Activated naive CD4-positive, alpha-beta T cell treated with Interleukin-2 at 50 U/mL for 16 hours (primary cell): ENCODE measurements at places on chromosomes 7 and 10.
A peak's percentile ranks its signal among the peaks of the same experiment; 100 is the strongest.

GRCh38 chr10:124614003-124614659 is 130.0 kb downstream of the FAM53B start:
- DNase-seq: peak; percentile 64

DNA sequence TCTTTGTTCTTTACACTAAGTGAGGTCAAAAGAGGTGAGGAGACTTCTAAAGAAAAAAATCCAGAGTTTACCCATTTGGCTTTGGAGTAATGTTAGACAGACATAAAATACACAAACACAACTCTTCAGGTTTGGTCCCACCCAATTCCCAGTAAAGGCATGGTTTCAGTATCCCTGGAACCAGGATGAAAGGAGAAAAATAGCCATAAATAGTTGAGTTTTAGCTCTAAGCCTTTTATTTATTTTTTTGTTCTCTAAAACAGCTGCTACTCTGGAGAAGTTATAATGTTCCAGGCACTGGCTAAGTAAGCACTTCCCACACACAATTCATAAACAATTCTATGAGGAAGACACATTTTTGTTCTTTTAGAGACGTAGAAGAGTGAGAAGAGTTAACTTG is 4.0 kb downstream of the ABCB1 start:
- DNase-seq: no peak

DNA sequence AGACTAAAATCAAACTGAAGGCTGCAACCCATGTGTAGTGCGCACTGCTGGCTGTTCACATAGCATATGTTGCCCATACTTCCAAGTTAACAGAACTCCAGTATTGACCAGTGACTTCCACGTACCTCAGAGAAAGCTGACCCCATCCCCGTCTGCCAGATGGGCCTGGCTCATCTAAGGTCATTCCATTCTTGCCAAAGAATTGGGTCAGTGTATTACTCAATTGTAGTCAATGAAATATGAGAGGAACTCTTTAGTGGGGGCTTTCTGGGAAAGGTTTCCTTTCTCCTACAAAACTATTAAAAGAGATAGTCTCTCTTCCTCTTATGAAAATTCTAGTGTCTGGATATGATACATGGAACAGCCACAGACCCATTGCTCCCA is 238.6 kb downstream of the COBL start:
- no peak for DNase-seq

GRCh38 chr10:33093362-33093761 is 135.3 kb upstream of the ITGB1 start:
- DNase-seq: no peak

GRCh38 chr7:81416659-81417058 is 353.2 kb downstream of the HGF start:
- DNase-seq: no peak

DNA sequence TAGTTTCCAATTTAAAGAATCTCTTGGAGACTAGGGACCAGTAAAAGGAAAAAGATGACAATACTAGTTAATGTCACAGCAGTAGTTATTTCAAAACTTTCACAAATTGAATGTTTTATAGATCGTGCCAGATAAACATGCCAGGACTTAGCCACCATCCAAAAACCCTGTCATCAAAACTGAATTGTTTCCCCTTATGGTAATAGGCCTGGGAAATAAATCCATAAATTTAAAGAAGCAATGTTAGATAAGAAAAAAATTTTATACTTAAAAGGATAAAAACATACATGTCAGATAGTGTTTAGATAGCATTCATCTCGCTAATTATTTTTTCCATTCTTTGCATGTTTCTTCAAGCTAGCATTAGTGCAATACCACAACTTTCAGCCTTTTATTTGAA is 71.2 kb downstream of the SUGCT start:
- DNase-seq: no peak

DNA sequence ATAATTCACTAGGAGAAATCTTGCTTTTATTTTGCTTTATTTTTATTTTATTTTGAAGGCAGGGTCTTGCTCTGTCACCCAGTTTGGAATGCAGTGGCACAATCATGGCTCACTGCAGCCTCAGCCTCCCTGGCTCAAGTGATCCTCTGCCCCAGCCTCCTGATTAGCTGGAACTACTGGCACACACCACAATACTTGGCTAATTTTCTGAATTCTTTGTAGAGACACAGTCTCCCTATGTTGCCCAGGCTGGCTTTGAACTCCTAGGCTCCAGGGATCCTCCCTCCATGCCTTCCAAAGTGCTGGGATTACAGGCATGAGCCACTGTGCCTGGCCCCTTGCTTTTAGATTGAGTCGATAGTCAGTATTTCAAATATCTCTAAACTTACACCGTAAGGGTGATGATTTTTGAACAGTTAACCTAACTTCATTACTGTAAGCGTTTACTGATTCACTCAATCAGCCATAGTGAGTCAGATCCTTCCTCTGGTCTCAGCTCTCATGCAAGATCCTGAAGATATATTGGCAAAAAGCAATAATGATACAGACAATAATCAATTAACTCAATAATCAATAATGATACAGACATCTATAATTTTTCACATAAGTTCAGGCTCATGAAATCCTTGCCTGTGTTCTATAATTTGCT is 239.5 kb downstream of the KIAA1217 start:
- DNase-seq: no peak

DNA sequence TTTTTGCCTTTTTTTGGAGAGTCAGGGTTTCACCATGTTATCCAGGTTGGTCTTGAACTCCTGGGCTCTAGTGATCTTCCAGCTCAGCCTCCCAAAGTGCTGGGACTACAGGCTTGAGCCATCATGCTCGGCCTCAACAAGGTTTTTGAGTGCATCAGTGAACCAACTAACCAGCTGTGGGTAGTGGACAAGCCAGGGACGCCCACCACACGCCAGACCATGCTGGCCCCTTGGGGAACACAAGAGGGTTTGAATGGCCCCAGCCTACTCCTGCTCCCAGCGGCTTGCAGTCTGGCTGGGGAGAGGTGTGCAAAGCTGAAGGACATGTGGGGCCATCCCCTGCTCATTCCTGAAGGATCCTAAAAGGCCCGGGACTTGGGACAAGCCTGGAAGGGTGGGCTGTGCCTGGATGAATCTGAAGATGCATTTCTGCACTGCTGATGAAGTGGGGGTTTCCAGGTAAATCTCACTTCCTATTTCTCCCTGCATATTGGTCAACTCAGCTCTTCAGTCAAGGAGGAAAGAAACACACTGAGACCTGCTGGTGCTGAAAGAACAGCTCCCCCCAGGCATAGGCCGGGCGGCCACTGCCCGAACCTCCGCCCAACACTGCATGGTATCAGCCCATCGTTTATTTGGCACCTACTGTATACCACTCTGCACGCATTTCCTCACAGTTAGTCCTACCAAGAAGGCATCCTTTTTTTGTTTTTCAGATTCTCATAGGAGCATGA is 6.9 kb downstream of the MMD2 start:
- no peak for DNase-seq

DNA sequence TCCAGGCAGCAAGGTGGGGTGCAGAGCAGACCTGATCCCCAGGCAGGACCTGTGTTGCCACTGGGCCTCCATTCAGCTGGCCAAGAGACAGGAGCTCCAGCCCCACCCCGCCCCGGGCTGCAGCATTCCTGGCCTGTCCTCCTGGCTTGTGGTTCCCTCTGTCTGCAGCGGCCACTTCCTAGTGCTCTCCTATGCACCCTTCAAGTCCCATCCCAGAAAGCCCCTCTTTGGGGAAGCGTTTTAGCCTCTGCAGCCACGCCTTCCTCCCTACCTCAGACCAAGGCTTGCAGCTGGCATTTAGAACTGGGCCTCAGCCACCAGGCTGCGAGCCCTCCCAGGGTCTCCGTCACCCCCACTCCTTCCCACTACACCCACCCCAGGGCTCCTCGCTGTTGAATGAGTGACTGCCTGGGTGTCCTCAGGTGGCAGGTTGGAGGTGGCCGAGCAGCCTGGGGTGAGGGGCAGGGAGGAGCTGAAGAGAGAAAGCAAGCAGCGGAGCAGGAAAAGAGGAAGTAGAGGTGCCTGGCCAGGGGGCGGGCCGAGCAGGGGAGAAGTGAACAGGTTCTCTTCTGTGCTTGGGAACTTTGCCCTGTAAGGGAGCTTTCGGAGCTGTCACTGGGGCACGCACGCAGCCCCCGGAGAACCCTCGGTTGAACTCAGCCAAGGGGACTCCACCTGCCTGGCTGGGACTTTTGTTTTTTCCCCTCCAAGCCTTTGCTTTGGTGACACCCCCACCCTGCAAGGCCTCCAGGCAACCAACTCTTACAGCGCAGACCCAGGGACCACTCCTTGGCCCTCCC is 109.1 kb upstream of the TNRC18 start:
- DNase-seq: peak; percentile 56

DNA sequence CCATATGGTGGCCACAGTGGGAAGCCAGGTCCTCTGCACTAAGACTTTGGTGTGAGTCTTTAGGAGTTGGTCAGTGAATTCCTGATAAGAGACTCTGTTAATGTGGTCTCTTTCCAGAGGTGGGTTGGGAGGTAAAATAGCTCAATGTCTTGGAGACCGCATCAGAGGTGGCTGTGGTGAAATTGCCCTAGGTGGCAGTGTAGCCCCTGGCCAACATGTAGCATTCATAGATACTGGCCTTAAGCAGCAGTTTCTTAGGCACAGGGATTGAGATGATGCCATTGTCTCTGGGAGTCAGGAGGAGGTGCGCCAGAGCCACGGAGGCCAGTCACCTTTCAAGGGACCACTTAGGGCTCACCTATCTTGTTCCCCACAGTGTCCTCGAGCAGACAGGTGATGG is 202.8 kb downstream of the CREB5 start:
- no peak for DNase-seq

GRCh38 chr7:132656846-132657776 is 80.8 kb upstream of the PLXNA4 start:
- DNase-seq: no peak

GRCh38 chr7:132386201-132386681 is 190.0 kb downstream of the PLXNA4 start:
- DNase-seq: no peak

DNA sequence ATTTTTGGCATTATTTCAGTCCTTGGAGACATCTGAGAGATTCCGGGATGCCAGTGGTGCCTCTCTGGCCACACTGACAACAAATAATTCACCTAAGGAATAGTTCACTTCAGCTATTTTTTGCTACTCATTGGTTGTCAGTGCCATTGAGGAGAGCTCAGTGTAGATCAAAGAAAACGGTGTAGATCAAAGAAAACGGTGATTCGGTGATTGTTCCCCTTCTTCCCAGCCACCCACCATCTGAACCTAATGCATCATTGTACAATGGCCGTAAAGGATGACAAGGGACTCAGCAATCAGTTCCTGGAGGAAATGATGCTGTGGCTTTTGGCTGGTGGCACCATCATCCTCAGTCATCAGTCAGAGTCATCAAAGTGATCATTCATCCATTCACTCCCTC is 80.6 kb downstream of the PTPRZ1 start:
- DNase-seq: no peak

- DNase-seq: no peak
These were observed 10.2 kb upstream of the LMOD2 start for GRCh38 chr7:123645516-123645915.

DNA sequence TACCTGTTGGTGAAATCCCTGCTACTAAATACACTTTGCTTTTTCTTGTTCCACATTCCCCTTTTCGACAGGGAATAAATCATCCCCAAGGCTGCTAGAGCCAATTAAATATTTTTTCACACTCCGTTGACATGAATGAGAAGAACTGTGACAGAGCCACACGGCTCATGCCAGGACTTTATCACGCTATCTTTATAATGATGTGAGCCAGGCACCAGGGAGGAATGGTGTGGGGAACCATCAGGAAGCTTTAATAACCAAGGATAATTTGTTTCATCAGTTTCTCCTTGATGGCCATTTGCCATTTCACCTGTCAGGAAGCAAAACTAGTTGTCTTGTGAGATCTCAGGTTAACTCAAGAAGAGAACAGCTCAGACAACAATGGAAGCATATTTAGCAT is 193.0 kb upstream of the C7orf33 start:
- no peak for DNase-seq

DNA sequence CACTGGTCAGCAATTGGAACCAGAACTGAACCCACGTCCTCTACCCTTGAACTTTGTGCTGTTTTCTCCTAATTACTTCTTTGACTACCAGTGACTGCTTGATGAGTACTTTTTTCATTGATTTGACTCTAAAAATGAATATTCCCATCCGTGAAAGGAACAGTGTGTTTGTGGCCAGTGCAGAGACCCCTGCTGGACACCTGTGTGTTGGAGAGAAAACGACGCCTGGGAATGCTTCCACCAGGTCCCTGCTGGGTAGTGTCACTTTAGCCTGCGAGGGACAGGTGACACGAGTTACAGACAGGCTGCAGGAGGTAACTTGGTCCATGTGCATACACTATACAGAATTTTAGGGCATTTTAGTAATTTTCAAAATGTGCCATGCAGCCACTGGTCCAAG is 6.8 kb upstream of the GJD4 start:
- no peak for DNase-seq

- DNase-seq: no peak
These were observed 63.2 kb downstream of the TNRC18 start for GRCh38 chr7:5360451-5360850.

DNA sequence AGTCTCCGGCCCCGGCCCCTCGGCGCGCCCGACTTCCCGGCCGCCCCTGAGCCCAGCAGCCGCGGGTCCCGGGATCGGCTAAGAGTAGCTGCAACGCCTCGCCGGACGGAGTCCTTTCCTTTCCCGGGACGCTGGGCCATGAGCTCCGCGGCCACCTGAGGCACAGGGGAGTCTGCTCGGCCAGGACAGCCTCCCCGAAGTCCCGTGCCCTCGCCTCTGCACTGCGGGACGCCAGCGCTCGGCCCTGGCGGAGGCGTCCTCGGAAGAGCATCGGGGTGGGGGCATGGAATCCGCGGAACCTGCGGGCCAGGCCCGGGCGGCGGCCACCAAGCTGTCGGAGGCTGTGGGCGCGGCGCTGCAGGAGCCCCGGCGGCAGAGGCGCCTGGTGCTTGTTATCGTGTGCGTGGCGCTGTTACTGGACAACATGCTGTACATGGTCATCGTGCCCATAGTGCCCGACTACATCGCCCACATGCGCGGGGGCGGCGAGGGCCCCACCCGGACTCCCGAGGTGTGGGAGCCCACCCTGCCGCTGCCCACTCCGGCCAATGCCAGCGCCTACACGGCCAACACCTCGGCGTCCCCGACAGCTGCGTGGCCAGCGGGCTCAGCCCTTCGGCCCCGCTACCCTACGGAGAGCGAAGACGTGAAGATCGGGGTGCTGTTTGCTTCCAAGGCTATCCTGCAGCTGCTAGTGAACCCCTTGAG is 502 bp downstream of the SLC18A3 start:
- DNase-seq: no peak

DNA sequence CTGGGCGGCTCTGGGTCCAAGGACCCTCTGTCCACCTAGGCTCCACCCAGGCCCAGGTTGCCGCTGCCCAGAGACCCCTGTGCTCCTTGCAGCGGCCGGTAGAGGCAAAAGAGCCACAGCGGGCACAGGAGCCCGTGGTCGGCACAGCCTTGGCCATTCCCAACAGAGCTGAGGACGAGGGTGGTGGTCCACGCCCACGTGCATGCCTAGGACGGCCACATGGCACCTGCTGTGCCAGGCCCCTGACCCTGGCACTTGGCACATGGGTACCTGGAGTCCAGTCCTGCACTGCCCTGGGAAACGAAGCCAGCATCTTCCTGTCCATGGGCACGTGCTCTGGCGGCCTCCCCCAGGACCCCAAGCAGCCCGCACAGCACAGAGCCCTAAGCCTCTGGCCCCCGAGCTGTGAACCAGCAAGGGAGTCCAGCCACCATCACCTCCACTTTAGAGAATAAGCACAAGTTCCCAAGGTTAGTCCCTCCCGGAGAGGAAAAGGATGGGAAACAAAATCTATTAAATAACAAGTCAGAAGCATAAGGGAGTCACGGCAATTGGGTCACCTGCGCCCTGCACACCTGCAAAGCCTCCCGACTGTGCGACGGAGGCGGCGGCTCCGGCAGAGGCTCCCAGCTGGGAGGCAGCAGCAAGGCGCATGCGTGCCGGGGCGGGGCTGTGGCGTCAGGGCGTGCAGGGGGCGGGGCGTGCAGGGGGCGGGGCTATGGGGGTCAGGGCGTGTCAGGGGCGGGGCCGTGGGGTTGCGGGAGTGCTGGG is 59.1 kb downstream of the STK32C start:
- peak; percentile 42 for DNase-seq
